ENCODE measurements at places on chromosomes 2 and 18.

DNA sequence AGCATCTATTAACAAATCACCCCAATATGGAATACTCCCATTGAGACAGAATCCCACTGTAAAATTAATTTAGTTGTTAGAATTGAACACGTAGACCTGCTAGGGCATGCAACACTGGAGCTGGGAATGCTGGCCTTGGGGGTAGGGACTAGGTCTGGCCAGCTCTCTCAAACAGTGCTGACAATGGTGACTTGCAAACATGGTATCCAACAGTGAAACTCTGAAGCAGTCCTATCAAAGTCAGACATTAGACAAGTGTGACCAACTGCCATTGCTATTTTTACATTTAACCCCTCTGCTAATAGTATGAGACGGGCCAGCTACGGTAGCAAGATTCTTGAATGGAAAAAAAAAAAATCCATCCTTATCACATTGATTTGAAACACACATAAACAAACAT, 7.2 kb downstream of the E2F6 start:
- DNase-seq = no peak

DNA sequence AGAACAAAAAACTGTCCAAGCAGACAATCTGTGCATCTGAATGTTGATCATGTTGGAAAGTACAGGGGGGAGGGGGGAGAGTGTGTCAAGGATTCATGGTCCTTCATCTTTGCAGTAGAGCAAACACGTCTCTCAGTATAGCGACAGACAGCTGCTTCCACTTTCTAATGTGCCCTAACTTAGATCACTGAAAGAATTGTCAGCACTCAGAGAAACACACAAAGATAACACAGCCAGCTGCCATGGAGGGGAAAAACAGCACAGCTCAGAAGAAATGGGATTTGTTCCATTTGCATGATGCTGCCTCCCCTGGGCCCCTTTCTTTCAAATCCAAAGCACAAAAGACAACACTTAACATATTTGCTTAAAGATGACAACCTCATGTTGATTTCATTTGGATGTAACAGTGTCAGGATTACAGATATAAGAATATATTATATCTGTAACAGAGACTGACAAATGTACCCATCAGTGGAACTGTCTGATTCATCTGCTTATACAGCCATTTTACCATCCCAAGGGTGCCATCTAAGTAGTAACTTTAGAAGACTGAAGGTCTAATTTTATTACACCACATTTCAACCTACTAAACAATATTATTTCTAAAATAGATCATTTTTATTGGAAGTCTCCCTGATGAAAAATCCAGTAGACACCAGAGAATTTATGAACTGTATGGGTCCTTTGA, 17.7 kb downstream of the FIGN start:
- DNase-seq = no peak

DNA sequence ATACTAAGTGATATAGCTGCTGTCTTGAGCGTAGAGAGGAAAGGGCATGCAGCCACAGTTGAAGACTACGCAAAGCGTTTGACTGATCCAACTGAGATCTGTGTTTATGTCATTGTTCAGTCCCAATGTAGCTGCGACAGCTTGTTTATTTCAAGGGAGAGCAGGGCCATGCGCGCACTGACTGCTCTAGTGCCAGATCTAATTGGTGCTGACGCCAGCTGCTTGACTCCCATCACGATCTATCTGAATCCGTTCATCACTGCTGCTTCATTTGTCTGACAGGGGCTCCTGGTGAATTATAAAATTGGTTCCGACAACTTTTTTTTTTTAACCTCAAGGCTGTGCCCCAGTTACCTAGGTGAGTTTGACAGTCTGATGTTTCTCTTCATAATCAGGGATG, 75.7 kb downstream of the CHST9 start:
- no peak for DNase-seq

- no peak for DNase-seq
These were observed 26.0 kb upstream of the RPL31 start for GRCh38 chr2:100976061-100976460.

DNA sequence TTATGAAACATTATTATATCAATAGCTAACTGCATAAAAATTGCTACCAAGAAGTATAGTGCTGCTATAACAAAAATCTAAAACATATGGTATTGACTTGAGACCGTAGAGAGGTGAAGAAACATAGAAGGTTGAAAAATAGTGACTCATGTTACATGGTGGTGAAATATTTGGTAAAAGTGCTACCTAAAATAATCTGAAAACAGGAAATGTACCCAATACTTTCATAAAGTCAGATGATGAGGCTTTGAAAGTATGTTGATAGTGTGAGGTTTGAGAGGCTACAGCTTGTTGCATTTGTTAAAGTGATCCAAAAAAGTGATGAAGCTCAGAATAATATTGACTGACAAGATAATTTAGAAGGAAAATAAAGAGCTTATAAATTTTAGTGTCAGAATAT, 718.7 kb upstream of the SLC8A1 start:
- no peak for DNase-seq

- DNase-seq = no peak
These were observed 77.0 kb downstream of the NCAPH start for GRCh38 chr2:96412307-96413258.

DNA sequence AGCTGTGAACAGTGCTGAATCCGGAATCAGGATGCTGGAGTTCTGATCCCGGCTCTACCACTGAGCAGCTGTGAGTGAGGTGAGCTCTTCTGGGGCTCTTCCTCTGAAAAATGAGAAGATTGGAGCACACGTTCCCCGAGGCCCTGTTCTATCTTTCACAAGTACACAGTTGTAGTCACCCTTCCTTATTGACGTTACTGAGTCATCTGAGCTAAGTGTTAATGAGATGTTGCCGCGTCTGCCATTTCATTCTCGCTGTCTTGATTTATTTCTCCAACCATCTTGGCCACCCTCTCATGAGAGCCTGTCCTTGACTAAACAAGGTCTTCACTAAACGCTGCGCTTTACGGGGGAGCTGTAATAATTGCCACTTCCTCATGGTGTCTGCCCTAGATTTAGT, 31.9 kb upstream of the EFR3B start:
- no peak for DNase-seq

GRCh38 chr2:118808429-118808809, 39.0 kb downstream of the EN1 start:
- DNase-seq = no peak

GRCh38 chr2:68466778-68467076, 367 bp downstream of the FBXO48 start:
- DNase-seq = no peak

DNA sequence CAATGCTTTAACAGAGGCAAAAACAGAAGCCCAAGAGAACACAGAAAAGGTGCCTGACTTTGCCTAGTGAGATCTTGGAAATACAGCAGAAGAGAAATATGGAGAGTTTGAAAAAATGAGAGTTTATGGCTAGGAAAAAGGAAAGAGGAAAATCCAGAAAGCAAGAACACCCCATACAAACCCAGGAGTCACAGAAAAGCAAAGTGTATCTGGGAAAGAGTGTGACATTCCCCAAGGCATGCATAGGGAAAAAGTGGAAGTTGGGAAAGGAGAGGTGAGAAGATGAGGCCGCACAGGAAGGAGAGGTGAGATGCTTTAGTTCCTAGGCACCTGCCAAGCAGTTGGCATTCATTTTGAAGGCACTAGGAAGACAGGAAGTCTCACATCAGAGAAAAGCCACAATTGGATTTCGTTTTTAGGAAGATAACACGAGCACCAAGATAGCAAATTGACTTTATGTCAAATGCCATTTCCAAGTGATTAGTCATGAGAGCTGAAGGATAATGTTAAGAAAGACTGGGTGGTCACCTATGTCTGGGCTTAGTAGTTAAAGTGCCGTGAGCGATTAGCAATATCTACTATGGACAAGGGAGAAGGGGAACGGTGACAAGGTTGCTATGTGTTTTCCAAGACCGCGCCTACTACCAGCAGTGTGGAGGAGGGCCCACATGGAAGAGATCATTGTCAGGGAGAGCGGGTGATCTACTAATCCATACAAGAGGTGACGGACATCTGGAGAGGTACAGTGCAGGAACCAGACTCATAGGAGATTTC, 224.1 kb upstream of the PARD3B start:
- no peak for DNase-seq

DNA sequence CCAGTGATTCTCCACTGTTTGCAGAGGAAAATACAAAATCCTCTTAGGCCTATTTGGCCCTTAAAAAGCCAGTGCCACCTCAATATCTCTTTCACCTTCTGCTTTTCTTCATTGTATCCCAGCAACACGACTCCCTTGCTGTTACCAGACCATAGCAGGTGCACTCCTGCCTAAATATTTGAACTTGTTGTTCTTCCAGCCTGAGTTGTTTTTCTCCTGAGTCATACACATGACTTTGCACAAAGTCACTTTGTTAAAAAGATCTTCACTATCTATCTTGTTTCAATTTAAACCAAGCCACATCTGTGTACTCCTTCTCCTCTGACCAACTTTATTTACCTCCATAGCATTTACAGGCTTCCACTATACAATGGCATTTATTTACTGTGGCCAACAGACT, 103.6 kb downstream of the LRRTM4 start:
- DNase-seq = no peak

DNA sequence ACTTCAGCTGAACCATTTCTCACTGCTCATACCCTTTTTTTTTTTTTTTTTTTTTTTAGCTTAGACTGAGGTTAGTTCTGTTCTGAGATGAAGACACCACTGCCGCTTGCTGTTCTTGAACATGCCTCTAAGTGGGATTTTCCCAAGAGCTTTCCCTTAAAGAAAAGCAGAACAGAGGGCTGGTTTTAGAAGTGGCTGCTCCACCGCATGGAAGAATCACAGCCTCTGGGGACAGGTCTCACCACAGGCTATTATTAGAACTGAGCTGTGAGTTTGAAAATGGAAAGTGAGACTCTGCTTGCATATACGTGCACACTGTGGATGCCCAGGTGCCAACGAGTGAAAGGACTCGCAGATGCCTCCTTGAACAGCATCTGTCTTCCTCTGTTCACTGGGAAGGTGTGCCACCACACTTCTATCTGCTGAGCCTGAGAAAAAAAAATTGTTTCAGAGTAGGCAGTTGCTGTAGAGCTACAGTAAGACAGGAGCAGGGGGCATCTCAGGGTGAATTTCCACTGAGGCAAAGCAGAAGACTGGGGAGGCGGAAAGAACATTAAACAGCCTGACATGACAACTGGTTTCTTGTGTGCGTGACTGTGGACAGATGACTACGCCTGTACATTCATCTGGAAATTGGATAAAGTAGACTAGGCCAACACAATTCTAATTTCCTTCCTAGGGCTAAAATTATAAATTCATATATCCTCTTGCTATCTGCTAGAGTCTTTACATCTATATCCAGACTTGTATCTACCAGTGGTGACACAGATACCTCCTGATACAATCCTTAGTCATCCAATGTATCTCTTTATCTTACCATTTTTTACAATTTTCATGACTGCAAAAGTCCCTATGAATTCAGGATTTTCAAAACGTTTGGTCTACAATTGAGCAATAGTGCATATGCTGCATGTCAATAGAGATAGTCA, 1045.7 kb upstream of the CELF4 start:
- DNase-seq = no peak

- DNase-seq = no peak
These were observed 58.9 kb upstream of the CTNNA2 start for GRCh38 chr2:79453918-79454317.

DNA sequence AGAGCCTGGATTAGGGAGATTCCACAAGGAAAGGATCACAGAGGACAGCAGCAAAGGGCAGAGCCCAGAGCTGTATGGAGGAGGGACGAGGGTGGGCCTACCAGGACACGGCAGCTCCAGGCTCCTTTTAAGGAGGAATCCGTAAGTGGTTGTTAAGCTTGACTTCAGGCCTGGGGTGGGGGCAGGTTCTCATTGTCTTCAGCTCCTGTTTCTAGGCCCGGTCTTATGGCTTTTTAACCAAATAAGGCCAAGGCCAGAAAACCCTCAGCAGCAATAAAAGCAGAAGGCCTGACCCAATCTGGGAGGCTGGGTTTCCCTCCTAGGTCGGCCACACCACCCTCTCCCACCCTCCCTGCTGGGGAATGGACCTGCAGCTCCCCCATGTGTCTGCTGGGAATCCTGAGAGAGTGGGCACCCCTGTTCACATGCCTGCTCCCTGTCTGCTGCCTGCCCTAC, 111.2 kb downstream of the PLB1 start:
- no peak for DNase-seq

DNA sequence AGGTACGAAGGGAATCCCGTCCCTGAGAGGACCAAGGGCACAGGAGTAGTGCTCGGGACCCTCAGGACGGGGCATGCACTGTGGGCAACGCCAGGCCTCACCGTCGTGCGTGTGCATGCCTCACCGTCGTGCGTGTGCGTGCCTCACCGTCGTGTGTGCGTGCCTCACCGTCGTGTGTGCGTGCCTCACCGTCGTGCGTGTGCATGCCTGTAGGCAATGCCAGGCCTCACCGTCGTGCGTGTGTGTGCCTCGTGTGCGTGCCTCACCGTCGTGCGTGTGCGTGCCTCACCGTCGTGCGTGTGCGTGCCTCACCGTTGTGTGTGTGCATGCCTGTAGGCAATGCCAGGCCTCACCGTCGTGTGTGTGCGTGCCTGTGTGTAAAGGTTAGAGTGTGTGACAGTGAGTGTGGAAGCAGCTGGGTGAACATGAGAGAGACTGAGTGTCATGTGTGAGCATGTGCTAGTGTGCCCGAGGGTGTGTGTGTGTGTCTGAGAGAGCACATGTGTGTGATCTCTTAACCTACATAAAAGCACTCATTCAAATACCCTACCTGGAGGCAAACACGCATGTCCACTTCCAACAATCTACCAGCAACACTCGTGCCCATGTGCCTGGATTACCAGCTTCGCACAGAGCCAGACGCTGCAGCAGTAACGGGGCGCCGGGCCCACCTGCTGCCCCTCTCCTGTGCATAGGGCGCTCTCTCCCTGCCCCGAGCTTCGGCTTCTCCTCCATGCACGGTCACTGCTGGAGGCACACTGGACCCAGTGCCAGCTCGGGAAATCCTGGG, 36.3 kb downstream of the ZNF516 start:
- no peak for DNase-seq

DNA sequence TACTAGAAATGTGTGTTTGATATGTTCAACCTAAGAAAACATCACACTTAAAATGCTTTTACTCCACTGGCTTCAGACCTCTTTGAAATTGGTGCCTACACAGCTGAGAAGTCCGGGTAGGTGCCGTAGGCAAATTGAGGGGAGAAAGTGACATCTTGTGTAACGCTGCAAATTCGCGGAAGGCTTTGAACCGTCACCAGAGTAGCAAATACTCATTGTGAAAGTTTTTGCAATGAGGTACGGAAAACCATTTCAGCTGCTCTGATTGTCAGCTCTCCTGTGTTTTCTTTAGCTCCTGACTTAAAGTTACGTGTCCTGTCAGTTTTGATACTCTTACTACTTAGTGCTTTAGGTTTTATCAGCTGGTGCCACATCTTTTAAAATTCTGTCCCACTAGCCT, 224.5 kb downstream of the FAM210A start:
- no peak for DNase-seq

DNA sequence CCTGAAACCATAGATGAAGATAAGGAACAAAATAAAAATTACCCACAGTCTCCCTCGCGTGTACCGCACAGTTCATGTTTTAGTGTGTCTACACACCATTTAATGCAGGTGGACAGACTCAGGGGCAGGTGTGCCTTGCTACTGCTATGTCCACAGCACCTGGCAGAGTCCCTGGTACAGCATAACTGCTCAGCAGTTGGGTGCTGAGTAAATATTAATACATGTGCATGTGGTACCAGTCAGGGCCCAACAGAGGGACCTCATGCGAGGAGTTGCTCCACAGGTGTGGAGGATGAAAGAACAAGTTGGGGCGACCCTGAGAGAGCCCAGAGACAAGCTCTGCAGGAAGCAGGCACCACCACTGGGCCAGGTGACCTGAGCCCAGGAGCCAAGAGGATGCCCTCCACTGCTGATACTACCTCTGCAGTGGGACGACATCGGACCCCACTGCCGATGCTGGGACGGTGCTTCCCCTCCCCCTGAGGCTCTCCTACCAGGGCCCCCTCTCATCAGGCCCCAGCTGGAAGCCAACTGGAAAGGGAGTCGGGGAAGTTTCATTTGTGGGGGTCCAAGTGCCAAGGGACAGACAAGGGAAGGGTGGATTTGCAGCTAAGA, 100.8 kb downstream of the NEDD4L start:
- DNase-seq = no peak

Measured in GM04503 (cell line).